D721Med (cell line): ENCODE measurements at places on chromosomes 5 and 9.

DNA sequence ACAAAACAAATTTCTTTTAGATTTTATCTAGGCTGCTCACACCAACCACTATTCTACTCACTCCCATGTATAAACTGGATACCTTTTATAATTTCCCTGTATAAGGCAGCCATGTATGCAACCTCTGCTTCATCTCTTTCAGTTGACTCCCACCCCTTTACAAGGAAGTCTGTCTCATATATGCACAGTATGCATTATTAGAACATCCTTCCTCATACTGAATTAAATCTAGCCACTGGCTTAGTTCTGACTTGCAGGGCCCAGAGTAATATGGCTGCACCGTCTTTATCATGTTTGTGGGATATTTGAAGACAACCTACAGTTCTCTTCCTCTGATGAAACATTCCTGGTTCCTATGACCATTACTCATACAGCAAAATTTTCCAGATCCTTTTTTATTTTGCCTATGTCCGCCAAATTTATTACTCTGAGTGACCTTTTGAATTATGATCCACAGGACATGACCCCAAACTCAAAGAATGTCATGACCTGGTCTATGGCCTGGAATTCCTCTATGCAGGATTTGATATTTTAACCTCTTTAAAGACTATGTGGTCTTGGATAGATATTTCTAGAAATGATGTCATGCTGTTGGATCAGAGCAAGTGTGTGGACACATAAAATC is 76.6 kb upstream of the ITGA1 start:
- no peak for DNase-seq

DNA sequence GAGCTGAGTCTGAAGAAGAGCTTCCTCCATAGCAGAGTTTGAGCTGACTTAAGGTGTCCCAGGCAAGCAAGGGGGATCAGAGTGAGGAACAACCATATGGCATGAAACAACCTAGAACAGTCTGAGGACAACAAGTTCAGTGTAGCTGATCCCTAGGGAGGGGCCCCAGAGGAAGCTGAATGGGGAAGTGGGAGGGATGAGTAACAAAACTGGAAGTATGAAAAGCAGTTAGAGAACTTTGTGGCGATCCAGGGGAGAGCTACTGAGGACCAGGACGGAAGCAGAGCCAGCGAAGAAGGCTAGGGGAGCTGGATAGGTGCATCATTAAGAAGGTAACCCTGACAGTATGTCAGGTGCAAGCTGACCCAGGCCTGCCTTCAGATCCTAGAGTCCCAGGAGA is 580.8 kb downstream of the BNC2 start:
- DNase-seq = no peak

DNA sequence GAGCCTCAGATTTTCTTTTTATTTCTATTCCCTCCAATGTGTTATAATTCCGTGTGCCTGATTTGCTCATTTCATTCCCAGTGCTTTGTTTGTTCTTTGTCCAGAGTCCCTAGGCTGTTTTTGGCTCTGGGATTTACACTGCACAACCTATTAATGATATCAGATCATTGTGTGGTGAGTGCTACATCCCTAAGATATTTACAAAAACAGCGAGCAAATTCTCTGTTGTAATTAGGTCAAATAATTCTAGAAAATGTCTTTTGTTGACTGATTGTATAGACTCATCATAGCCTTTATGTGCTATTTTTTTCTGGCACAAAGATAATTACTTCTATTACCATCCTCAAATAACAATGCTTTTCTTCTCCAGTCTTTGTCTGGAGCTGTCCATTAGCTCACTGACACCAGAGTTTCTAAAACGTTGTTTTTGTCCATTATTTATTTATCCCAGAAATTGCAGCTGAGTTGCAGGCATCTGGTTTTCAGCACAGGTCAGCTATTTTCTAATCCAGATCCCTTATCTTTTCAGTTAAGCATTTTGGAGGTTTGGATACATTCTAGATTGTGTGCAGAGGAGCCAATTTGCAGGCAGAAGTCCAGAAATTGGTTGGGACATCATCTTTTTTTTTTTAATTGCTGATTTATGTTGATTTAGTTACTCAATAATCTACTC is 379.9 kb upstream of the DMAC1 start:
- DNase-seq = no peak

- DNase-seq = no peak
These were observed 5.1 kb downstream of the TYRP1 start for GRCh38 chr9:12698266-12698665.

GRCh38 chr5:27612161-27612560 is 573.8 kb upstream of the CDH9 start:
- no peak for DNase-seq

GRCh38 chr5:13278811-13279210 is 665.7 kb downstream of the DNAH5 start:
- no peak for DNase-seq

GRCh38 chr9:89902450-89903140 is 297.8 kb downstream of the GADD45G start:
- no peak for DNase-seq

- DNase-seq = no peak
These were observed 3.1 kb upstream of the VAV2 start for GRCh38 chr9:133995012-133995896.

- DNase-seq = no peak
These were observed 29.1 kb downstream of the NTNG2 start for GRCh38 chr9:132190966-132191365.

DNA sequence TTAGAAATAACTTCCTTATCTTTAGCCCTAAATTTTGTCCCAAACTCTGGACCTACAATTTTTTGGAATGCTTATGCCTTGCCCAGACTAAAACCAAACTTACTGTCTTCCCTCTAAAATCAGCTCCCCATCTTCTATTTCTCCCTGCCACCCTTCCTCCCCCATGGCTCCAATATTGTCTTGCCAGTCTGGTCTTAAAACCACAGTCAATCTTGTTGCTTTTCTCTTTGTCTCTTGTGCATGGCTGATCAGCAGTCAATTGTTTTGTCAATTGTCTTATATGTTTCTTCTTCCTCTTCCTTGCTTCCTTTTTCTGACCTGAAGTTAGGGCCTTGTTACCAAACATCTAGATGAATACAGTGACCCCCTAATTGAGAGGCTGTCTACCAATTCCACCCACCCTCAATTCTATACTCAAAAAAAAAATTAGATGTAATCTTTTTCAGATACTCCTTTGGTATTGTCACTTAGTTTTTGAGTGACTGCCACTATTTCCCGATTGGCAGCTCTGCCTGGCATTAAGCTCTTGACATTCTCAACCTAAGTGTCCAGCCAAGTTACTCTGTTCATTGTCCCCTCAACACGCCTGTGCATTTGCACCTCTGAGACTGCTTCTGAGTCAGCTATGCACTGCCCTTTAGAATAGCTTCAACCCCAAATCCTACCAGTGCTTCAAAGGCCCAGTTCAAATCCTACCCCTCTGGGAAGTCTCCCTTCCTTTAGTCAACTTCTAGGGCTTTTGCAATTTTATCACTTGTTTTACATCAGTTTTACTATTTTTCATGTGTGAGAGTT is 2.5 kb downstream of the PDCD1LG2 start:
- no peak for DNase-seq

DNA sequence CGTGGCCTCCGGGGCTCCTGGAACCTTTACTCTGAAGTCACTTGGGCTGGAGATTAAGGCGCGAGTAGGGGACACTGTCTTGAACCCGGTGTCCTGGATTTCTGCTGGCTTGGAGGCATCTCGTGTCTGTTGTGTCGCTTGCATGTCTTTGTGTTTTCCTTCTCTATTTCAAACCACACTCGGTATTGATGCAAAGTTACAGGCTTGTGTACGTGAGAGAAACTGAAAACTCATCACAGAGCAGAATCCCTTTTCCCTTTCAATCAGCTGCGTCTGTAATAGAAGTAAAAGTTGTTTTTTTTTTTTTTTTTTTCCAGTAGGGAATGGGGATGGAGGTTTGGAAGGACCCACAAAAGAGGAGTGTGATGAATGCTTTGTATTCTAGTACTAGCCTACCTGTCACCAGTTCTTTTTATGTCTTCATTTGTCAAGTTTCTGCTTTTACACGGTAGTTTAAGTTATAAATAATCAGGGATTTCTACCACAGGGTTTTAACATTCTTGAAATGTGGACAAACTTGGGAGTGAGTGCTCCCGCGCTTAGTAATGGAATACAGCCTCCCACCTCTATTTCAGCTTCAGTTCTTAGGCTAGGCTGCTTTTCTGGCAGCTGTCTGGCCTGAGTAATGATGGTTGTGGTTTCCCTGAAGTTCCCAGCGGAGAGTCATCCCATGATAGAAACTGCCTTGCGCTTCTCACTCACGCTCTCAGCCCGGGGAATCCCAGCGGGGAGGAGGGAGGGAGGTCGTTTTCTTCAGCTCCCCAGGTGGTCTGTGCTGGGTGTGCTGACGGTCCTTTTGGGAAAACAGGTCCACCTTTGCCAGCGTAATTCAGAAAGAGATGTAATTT is 763 bp downstream of the TJP2 start:
- DNase-seq = no peak

DNA sequence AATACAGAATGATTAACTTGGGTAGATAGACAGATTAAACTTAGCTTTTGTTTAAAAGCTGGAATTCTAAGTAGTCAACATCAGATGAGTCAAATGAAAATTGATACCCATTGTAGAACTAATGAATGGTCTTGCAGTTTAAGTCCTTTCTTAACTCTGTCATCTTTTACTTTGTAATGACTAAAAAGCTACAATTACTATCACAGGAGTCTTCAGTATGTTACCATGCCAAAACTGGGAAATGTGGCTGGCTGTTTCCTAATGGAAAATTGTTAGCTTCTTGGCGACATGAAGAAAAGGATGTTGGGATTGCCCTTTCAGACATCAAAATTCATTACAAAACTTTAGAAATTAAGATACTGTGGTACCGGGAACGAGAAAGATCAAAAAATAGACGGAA is 20.2 kb upstream of the ANXA1 start:
- DNase-seq = no peak

GRCh38 chr9:35553670-35554543 is 51.2 kb upstream of the TESK1 start:
- peak; percentile 63 for DNase-seq

- DNase-seq = no peak
These were observed 32.6 kb downstream of the SARDH start for GRCh38 chr9:133705576-133705975.

- no peak for DNase-seq
These were observed 449 bp upstream of the PCSK5 start for GRCh38 chr9:75889977-75890471.

DNA sequence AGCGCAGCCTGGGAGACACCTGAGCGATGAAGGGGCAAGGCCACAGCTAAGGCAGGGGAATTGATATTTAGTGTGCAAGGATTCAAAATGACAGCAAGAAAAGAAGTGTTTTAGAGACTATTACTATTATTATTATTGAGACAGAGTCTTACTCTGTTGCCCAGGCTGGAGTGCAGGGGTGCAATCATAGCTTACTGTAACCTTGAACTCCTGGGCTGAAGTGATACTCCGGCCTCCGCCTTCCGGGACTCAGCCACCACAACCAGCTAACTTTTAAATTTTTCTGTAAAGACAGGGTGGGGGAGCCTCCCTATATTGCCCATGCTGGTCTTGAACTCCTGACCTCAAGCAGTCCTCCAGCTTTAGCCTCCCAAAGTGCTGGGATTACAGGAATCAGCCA is 3.3 kb upstream of the GRHPR start:
- no peak for DNase-seq

DNA sequence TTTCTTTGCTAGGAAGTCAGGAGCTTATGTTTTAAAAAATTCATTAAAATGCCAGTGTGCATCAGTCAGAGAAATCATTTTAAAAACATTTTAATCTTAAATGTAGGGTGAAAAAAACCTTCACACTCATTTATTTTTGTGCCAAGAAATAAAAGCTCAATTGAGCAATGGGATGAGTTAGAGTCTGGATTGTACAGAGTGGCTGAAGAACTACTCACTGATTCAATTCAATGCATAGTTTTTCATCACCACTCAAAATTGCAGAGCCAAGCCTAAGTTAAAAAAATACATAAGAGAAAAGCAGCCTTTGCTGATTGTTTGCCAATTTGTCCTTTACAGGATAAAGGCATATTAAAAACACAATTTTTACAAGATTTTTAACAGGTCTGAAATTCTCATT is 168.2 kb upstream of the DMRTA1 start:
- DNase-seq = no peak

- DNase-seq = no peak
These were observed 4.7 kb upstream of the STOML2 start for GRCh38 chr9:35107297-35108290.

GRCh38 chr5:169911448-169912212 is 68.7 kb downstream of the INSYN2B start:
- no peak for DNase-seq

DNA sequence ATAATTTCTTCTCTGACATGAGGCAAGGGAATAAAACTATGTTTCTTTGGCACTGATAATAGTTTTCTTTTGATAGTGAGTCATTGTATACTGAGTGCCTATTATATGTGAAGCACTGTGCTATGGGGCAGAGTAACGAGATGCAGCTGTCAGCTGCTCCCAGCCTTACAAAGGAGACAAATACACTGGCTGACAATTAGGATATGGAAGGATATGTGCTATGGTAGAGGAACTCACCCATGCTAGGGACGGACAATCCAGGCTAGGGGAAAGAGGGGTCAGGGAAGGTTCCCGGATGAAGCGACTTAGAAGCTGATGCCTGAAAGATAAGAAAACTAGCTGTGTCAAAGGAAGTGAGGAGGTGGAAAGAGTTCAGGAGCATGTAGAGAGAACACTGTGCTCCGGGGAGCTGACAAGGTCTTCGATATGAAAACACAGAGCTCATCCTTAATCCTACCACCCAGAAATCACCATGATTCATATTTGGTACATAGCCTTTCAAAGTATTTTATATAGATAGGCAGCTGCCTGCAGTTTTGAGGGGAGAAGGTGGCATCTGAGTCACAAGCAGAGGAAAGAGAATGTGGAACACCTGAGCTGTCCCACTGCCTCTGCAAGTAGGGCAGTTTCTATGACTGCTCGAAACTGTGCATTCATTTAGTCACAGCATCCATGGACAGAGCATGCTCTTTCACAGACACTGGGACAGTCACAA is 12.1 kb downstream of the BSPRY start:
- no peak for DNase-seq

GRCh38 chr5:84379749-84380148 is 4.9 kb downstream of the EDIL3 start:
- no peak for DNase-seq

DNA sequence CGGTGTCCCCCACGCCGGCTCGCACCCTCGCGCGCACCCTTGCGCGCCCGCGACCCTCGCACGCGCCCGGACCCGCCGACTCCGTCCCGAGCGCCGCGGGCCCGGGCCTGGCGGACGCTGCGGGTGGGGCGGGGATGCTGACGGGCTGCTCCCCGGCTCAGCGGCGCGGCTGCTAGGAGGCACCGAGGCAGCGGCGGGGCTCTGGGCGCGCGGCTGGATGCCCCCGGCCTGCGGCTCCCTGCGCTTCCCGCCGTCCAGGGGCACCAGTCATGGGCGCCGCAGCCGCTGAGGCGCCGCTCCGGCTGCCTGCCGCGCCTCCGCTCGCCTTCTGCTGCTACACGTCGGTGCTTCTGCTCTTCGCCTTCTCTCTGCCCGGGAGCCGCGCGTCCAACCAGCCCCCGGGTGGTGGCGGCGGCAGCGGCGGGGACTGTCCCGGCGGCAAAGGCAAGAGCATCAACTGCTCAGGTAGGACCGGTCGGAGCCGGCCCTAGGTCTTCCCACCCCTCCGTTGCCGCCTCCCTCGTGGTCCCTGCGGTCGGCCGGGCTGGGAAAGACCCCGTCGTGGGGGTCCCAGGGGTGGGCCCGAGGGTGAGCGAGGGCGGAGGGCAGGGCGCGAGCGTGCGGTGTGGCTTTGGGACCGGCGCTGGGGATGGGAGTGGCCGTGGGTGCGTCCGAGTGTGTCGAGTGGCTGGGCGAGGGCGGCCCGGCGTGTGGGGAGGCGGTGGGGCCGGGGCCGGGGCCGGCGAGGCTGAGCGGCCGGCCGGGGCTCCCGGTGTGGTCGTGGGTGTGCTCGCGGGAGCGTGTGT is 530 bp downstream of the TMEFF1 start:
- no peak for DNase-seq

GRCh38 chr5:174723315-174723978 is 935 bp upstream of the MSX2 start:
- no peak for DNase-seq
